ENCODE measurements at places on chromosomes 1 and 21.

DNA sequence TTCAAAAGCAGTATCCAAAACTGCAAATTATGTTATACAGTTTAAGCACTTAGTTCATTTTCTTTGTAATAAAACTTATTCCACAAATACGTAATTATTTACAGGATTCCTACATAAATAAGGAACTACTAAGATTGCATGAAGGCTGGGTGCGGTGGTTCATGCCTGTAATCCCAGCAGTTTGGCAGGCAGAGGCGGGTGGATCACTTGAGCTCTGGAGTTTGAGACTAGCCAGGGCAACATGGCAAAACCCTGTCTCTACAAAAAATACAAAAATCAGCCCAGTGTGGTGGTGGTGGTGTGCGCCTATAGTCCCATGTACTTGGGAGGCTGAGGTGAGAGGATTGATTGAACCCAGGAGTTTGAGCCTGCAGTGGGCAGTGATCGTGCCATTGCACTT is 69.3 kb downstream of the POU2F1 start:
- DNase-seq = no peak
- H3K4me1 ChIP-seq = peaks cover 27% of the 10 kb centered on the region
- no peak overlapping the region for H3K4me3 ChIP-seq
- no peak overlapping the region for H3K27ac ChIP-seq
- H3K36me3 ChIP-seq = no peaks in the 10 kb centered on the region

GRCh38 chr1:182015360-182015759 is 46.2 kb downstream of the ZNF648 start:
- no peak overlapping the region for H3K4me3 ChIP-seq
- DNase-seq = no peak
- no peaks in the 10 kb centered on the region for H3K36me3 ChIP-seq
- H3K27ac ChIP-seq = no peak overlapping the region

GRCh38 chr1:33908324-33908956 is 44.6 kb downstream of the HMGB4 start:
- no peaks in the 10 kb centered on the region for H3K36me3 ChIP-seq
- H3K4me3 ChIP-seq = no peak overlapping the region
- no peaks in the 10 kb centered on the region for H3K4me1 ChIP-seq
- H3K27me3 ChIP-seq = no peaks in the 10 kb centered on the region
- no peak overlapping the region for H3K27ac ChIP-seq
- DNase-seq = no peak

DNA sequence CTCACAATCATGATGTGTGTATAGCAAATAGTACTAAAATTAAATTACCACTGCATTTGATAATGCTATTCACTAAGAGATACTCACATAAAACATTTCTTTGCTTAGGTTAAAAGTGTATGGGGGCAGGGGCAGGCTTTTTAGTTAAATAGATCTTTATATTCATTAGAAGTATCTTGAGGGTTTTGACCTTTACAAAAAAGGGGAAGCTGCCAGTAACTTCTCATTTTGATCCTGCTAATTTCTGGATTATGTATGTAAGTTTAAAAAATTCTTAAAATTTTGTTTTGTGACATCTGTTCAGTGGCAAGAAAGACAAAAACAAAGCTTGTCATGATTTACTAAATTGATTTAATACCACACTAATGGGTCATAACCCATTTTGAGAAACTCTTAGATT is 45.8 kb upstream of the S1PR1 start:
- DNase-seq = no peak
- H3K4me1 ChIP-seq = no peaks in the 10 kb centered on the region
- no peaks in the 10 kb centered on the region for H3K36me3 ChIP-seq
- H3K27ac ChIP-seq = no peak overlapping the region

DNA sequence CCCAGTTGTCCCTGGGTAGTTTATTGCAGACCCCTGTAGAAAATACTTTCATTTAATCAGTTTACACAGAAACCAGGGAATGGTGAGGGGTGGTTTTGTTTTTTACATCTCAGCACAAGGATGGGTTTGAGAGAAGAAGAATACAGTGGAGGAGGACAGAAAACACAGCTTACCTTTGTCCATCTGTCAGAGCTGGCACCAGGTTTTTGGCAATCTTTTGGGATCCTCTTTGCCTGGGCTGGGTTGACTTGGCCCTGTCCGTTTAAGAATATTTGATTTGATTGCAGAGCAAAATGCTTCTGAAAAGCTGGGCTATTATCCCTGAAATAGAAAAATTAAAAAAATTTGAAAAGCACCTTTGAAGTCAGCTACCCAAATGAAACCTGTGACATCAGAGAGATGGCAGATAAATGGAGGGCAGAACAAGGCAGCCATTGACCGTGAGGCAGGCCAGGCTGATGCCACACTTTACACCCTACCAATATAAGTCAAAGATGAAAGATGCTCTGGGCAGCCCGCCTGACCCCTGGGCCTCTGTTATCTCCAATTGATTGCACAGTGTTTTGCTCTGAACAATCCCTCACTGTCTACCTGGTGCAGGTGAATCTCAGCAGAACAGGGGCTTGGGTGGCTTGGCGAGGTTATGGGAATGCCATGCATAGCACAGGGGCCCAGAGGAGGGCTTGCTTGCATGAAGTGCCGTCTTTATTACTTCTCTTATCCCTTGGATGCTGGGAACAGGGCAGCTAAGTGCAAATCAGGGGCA is 218.8 kb downstream of the LMX1A start:
- no peak overlapping the region for H3K4me3 ChIP-seq
- no peaks in the 10 kb centered on the region for H3K36me3 ChIP-seq
- DNase-seq = no peak
- H3K27me3 ChIP-seq = no peaks in the 10 kb centered on the region

GRCh38 chr21:37159053-37159776 is 86.2 kb downstream of the TTC3 start:
- no peak for DNase-seq
- H3K4me1 ChIP-seq = no peaks in the 10 kb centered on the region
- H3K27ac ChIP-seq = no peak overlapping the region
- no peaks in the 10 kb centered on the region for H3K27me3 ChIP-seq
- no peak overlapping the region for H3K4me3 ChIP-seq
- H3K36me3 ChIP-seq = peaks cover 46% of the 10 kb centered on the region

DNA sequence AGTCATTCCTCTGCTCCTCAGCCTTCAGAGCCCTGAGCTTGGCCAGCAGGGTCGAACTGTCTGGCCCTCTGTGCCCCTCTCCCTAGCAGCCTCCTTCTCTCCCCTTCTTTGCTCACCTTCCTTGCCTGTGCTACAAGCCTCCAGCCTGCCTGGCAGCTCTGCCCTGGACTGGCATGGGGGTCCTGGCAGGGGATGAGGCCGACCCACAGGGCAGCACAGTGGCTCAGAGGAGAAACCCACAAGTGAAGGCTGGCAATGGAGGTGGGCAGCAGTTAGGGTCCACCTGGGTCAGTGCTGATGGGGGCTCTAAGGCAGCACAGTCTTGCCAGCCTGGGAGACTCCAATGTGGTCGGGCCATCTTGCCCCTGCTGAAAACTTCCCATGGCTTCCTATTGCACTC is 274.2 kb downstream of the GRIK3 start:
- DNase-seq = no peak
- no peaks in the 10 kb centered on the region for H3K27me3 ChIP-seq
- H3K4me1 ChIP-seq = no peaks in the 10 kb centered on the region
- no peaks in the 10 kb centered on the region for H3K36me3 ChIP-seq
- no peak overlapping the region for H3K4me3 ChIP-seq

DNA sequence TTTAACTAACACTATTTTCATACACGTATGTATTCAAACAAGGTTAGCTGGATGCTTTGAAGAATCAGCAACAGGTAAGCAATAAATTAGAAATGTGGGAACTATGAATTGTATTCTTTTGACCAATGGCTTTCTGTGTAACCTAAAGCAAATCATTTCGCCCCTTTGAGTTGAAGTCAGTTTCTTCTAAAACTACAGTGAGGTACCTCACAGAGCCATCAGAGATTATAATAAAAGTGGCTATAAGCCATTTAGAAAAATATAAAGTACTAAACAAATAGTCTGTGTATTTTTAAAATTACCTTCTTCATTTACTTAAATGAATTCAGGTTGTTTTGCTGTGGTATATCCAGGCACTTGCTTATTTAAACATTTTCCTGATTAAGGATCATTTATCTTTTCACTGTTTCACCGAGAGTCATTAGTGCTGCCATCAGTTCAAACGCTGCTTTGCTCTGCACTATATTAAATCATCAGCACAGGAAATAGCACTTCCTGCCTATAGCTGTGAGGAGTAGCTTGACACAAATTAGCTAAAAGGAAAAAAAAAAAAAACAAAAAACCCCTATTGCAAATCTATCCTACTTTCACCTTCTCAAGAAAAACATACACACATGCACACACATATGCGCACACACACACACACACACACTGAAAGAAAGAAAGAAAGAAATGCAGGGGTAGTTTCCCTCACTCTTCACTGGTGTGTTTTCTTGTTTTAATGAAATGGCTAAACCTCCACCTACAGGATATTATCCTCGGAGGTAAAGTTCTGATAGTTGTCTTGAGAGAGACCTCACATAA is 39.8 kb upstream of the C1orf105 start:
- no peaks in the 10 kb centered on the region for H3K27me3 ChIP-seq
- no peak overlapping the region for H3K27ac ChIP-seq
- no peaks in the 10 kb centered on the region for H3K4me1 ChIP-seq
- H3K4me3 ChIP-seq = no peak overlapping the region
- H3K36me3 ChIP-seq = no peaks in the 10 kb centered on the region
- no peak for DNase-seq

DNA sequence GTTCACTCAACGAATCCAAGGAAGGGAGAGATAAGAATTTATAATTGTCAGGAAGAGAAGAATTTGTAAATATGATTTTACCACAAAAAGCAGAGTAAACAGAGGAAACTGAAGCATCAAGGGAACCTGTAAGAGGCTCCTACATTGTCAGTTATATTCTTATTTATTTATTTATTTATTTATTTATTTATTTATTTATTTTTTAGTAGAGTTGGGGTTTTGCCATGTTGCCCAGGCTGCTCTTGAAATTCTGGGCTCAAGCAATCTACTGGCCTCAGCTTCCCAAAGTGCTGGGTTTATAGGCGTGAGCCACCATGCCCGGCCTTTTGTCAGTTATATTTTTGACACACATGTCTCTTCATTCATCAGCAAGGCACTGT is 47.1 kb downstream of the FCRL3 start:
- H3K4me1 ChIP-seq = no peaks in the 10 kb centered on the region
- no peak overlapping the region for H3K4me3 ChIP-seq
- no peak for DNase-seq
- H3K27ac ChIP-seq = no peak overlapping the region
- no peaks in the 10 kb centered on the region for H3K36me3 ChIP-seq

- no peaks in the 10 kb centered on the region for H3K36me3 ChIP-seq
- no peaks in the 10 kb centered on the region for H3K27me3 ChIP-seq
- H3K27ac ChIP-seq = no peak overlapping the region
- peaks cover under 1% of the 10 kb centered on the region for H3K4me1 ChIP-seq
Measured at GRCh38 chr1:26580116-26580515, 50.6 kb downstream of the RPS6KA1 start.

- no peak overlapping the region for H3K27ac ChIP-seq
- no peak overlapping the region for H3K4me3 ChIP-seq
- H3K27me3 ChIP-seq = no peaks in the 10 kb centered on the region
- no peak for DNase-seq
- H3K36me3 ChIP-seq = no peaks in the 10 kb centered on the region
Measured at GRCh38 chr1:78587211-78587610, 33.0 kb upstream of the IFI44L start.
